ENCODE measurements at places on chromosomes 12 and 14. TPM values are rescaled to one million over a fixed set of nuclear protein-coding genes. Genes with fewer than 3 reads are reported as not detected.

The PTPRO gene
- polyA plus RNA-seq = 1.9 TPM

The BIN2 gene
- 3.0 TPM for polyA plus RNA-seq

The PPHLN1 gene
- 54.2 TPM for polyA plus RNA-seq

The MAP1LC3B2 gene
- polyA plus RNA-seq = 5.5 TPM

The ENTPD5 gene
- polyA plus RNA-seq = 14.6 TPM

The TSPAN11 gene
- polyA plus RNA-seq = 5.9 TPM

The ZDHHC22 gene
- 0.30 TPM for polyA plus RNA-seq

The NID2 gene
- polyA plus RNA-seq = 86.3 TPM

The WNT1 gene
- polyA plus RNA-seq = not detected

The CSRP2 gene
- 21.8 TPM for polyA plus RNA-seq

The SYNDIG1L gene
- polyA plus RNA-seq = not detected

The PMCH gene
- polyA plus RNA-seq = not detected

The PLEKHG7 gene
- polyA plus RNA-seq = 0.85 TPM

The CLEC7A gene
- polyA plus RNA-seq = 4.2 TPM

The HOXC9 gene
- polyA plus RNA-seq = 17.4 TPM

The RAD9B gene
- polyA plus RNA-seq = 2.7 TPM

The KLRC1 gene
- 0.30 TPM for polyA plus RNA-seq

The USP44 gene
- polyA plus RNA-seq = 1.1 TPM

The SNRNP35 gene
- polyA plus RNA-seq = 34.3 TPM

The TMEM30B gene
- 1.1 TPM for polyA plus RNA-seq

The GPR137C gene
- polyA plus RNA-seq = 2.4 TPM

The KLRF1 gene
- 0.23 TPM for polyA plus RNA-seq

The MUCL1 gene
- polyA plus RNA-seq = not detected

The BCL11B gene
- 1.4 TPM for polyA plus RNA-seq

The COX8C gene
- 0.89 TPM for polyA plus RNA-seq

The BLTP3B gene
- 16.9 TPM for polyA plus RNA-seq

The CEP128 gene
- 3.4 TPM for polyA plus RNA-seq

The KRT6A gene
- 1.3 TPM for polyA plus RNA-seq

The HPD gene
- not detected for polyA plus RNA-seq

The KRT79 gene
- polyA plus RNA-seq = 0.41 TPM

The GLT8D2 gene
- 40.1 TPM for polyA plus RNA-seq

The GLIPR1L2 gene
- 1.0 TPM for polyA plus RNA-seq

The BRF1 gene
- 29.7 TPM for polyA plus RNA-seq

The ASB2 gene
- polyA plus RNA-seq = 31.7 TPM

The KRT85 gene
- not detected for polyA plus RNA-seq

The NFKBIA gene
- 41.4 TPM for polyA plus RNA-seq

The KIF21A gene
- polyA plus RNA-seq = 4.3 TPM

The FAM186B gene
- 2.7 TPM for polyA plus RNA-seq

The AICDA gene
- 0.23 TPM for polyA plus RNA-seq

The SPIC gene
- polyA plus RNA-seq = not detected

The FZD10 gene
- 26.0 TPM for polyA plus RNA-seq

The SERPINA10 gene
- not detected for polyA plus RNA-seq

The TMTC1 gene
- 57.0 TPM for polyA plus RNA-seq

The EPS8 gene
- 34.5 TPM for polyA plus RNA-seq

The SLC5A8 gene
- polyA plus RNA-seq = not detected

The ZBTB1 gene
- polyA plus RNA-seq = 28.6 TPM

The ARHGAP9 gene
- 8.3 TPM for polyA plus RNA-seq

The RTL1 gene
- polyA plus RNA-seq = 69.2 TPM

The CCDC175 gene
- polyA plus RNA-seq = not detected

Data from hindlimb muscle (tissue), 1 donor.